Activated T-helper 1 cell treated with anti-CD3 and anti-CD28 coated beads, Interleukin-12 subunit alpha, Interleukin-12 subunit beta, Interleukin-2, Interleukin-4 antibody, amounts not matched to agents 30 ng/mL and 10 ng/mL and 1 ng/mL, durations not matched to agents 14 hours and 24 hours and 36 hours (primary cell): ENCODE measurements at places on chromosomes 16 and 17. TPM values are rescaled to one million over a fixed set of nuclear protein-coding genes. Genes with fewer than 3 reads are reported as not detected.

DNA sequence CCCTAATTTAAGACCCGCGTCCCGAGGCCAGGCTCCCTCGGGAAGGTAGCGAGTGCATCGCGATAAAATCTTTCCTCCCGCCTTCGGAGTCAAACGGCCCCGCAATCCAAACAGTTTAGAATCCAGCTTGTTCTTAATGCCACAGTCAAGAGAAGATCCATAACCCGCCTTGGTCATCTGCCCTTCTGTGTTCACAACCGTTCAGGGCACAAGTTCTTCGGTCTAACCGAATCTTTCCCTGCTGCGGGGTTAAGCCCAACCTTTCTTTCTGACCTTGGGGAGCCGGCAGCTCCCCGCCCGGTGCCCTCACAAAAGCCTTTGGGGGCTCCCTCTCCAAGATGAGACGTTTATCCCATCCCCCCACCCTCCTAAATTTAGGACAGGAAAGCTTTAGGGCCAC is 30.3 kb downstream of the CPSF4L start:
- H3K36me3 ChIP-seq = peaks cover 30% of the 10 kb centered on the region
- H3K4me1 ChIP-seq = peaks cover 63% of the 10 kb centered on the region
- peak overlapping the region; percentile 97 for H3K4me3 ChIP-seq
- no peaks in the 10 kb centered on the region for H3K27me3 ChIP-seq

GRCh38 chr17:4407216-4407615 is 26.5 kb upstream of the SPNS3 start:
- no peak for DNase-seq
- no peaks in the 10 kb centered on the region for H3K4me1 ChIP-seq
- H3K4me3 ChIP-seq = no peak overlapping the region
- no peaks in the 10 kb centered on the region for H3K27me3 ChIP-seq
- no peaks in the 10 kb centered on the region for H3K36me3 ChIP-seq

- no peaks in the 10 kb centered on the region for H3K4me1 ChIP-seq
- no peak overlapping the region for H3K27ac ChIP-seq
- H3K27me3 ChIP-seq = peaks cover 27% of the 10 kb centered on the region
- no peaks in the 10 kb centered on the region for H3K36me3 ChIP-seq
- DNase-seq = no peak
Measured at GRCh38 chr17:44999433-44999832, 31.3 kb upstream of the C1QL1 start.

Gene GPR142
- not detected in 2 replicates for total RNA-seq

GRCh38 chr17:47704116-47704515 is 10.2 kb downstream of the TBKBP1 start:
- H3K27me3 ChIP-seq = no peaks in the 10 kb centered on the region
- peaks cover 81% of the 10 kb centered on the region for H3K4me1 ChIP-seq
- no peak for DNase-seq
- H3K27ac ChIP-seq = peak overlapping the region; percentile 84
- H3K36me3 ChIP-seq = peaks cover 20% of the 10 kb centered on the region
- H3K4me3 ChIP-seq = peak overlapping the region; percentile 72
